ENCODE measurements at places on chromosomes 6 and 20.
A peak's percentile ranks its signal among the peaks of the same experiment; 100 is the strongest.

- peak; percentile 50 for DNase-seq
Measured at GRCh38 chr6:25223490-25223991, 55.6 kb upstream of the CARMIL1 start.

- DNase-seq: no peak
Measured at GRCh38 chr6:155561257-155561965, 105.8 kb upstream of the NOX3 start.

- DNase-seq: no peak
Measured at GRCh38 chr20:8394308-8394945, 262.4 kb downstream of the PLCB1 start.

DNA sequence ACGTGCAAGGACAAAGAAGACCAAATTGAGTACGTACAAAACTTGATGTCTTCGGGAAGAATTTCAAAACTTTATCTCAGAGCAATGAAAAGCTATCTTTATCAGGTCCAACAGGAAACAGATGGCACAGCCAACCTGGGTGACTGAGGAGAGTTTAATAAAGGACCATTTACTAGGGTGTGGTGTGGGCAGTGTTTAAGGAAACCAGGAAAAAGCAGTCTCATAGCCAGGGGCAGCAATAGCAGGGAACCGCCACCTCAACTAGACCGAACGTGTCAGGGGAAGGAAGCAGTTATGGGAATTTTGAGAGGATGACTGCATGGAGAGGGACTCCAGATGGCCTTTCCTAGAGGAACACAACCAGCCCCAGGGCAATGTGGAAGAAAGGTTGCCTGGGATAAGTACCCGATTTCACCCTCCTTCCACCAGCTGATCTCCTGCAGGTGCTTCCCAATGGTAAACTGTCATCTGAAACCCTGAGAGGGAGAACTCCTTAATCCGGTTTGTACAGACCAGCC, 15.2 kb upstream of the TAAR5 start:
- DNase-seq: no peak

DNA sequence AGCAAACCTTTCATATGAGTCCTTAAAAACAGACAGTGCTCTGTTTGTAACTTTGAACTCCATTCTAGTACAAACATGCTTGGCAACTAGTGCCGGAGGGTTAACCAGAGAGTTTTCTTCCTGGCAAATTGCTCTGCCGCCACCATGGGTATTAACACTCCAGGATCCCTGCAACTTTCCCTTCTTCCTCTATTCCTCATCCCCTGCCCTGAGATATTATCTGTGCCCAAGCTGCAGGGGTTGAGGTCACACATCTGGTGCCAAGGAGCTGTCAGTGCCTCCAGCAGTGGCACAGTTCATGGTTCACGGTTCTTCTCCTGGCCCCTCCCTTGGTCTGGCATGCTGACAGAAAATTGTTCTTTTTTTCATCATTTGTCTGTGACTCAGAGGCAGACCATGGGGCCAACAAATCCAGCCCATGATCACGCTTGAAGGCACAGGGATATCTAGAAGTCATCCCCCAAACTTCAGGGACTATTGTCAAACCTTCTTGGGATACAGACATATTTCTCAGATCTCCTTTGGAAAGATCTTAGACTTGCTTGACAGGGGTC, 77.5 kb downstream of the ATXN1 start:
- DNase-seq: no peak

- DNase-seq: no peak
Measured at GRCh38 chr6:13716955-13717295, 5.3 kb upstream of the RANBP9 start.

- no peak for DNase-seq
Measured at GRCh38 chr20:31570735-31571617, 34.1 kb upstream of the ID1 start.

DNA sequence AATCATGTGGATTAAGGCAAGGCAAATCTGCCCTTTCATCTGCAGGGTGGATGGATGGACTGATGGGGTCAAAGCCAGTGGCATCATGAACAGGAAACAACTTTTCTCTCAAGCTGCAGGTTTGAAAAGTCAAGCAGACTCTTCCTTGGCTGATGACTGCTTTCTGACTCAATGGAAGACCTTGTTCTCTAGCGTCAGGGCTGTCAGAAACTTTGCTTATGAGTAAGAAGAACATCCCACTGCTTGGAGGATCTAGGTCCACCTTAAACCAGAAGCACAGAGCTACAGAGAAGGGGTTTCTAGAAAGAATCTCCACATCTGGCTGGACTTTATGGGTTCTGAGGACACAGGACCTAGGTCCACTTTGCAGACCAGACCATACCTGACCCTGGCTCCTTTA, 36.3 kb upstream of the CST5 start:
- no peak for DNase-seq

DNA sequence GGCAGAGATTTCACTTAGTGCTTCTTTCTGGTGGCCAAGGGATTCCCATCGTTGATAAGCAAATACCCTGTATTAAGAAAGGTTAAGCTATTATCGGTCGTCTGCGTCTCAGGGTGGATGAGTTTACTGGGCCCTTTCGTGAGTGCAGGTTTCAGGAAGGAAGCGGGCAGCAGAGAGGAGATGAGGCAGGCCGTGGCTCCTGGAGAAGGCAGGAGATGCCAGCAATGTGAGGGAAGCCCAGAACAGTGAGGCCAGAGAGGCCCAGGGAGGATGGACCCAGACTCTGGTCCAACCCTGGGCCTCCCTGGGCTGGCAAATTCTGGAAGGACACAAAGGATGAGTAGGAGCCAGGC, 11.2 kb downstream of the TFEB start:
- no peak for DNase-seq
